ENCODE measurements at places on chromosomes 3 and 15.

DNA sequence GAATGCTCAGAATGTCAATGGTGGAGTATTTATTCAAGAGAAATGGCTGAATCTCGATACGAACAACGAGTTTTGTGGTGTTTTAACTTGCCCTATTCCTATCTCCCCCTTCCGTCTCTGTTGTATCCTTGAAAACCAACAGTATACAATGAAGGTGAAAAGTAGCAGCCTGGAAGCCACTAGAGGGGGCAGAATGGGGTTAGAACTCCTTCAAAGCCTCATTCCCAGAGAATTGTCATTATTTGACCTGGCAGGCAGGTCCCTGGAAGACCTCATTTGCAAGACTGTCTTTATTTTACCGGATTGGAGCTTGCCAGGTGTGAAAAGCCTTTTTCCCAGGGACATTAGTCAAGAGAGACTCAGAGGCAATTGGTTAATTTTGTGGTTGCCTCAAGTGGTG lies 139.4 kb downstream of the LRRC28 start:
- DNase-seq = no peak

GRCh38 chr3:72444656-72445223 lies 403.5 kb downstream of the SHQ1 start:
- DNase-seq = no peak

GRCh38 chr15:58383876-58384275 lies 47.9 kb upstream of the LIPC start:
- no peak for DNase-seq

DNA sequence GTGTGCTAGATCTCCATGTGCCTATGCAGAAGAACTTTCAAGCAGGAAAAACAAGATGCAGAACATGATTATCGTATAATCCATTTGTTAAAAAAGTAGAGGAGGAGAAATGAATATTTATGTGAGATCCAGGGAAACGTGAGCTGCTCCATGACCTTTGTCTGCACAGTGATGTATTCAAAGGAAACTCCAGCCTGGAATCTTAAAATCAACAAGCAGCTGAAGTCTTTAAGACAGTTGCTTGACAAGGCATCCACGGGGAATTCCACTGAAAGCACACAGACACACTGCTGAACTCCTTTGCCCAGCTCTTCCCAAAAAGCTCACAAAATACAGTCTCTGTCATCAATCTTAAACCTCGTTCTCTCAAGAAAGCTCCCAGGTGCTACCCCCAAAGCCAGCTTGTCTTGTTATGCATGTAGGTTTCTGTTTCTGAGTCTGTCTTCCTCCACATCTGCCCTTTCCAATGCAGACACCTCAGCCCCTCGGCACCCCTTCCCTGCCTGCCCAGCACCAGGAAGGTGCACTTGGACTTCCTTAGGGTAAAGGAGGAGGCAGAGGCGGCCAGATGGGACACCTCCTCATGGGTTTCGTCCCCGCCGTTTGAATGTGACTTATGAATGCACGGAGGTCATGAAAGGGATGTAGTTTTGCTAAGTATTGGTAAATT lies 28.7 kb downstream of the LRRK1 start:
- DNase-seq = no peak

- no peak for DNase-seq
Measured at GRCh38 chr3:167397826-167398225, 17.7 kb upstream of the ZBBX start.

GRCh38 chr3:59867185-59868002 lies 817.6 kb upstream of the CFAP20DC start:
- DNase-seq = no peak

GRCh38 chr3:100760377-100760776 lies 51.1 kb downstream of the TFG start:
- no peak for DNase-seq

GRCh38 chr3:178517665-178518334 lies 18.4 kb upstream of the KCNMB2 start:
- no peak for DNase-seq

DNA sequence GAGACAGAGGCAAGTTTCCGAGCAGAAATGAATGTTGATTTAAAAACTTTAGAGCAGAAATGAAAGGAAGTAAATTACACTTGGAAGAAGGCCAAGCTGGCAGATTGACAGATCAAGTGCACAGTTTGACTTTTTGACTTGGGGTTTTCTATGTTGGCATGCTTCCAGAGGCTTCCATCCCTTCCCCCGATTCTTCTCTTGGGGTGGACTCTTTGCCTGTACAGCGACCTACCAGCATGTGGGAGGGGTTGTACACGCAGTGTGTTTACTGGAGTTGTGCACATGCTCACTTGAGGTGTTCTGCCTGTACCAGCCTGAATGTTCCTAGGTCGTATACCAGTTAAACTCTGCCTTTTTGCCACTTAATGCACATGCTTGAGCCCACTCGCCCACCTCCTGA lies 701.5 kb upstream of the GBE1 start:
- no peak for DNase-seq

DNA sequence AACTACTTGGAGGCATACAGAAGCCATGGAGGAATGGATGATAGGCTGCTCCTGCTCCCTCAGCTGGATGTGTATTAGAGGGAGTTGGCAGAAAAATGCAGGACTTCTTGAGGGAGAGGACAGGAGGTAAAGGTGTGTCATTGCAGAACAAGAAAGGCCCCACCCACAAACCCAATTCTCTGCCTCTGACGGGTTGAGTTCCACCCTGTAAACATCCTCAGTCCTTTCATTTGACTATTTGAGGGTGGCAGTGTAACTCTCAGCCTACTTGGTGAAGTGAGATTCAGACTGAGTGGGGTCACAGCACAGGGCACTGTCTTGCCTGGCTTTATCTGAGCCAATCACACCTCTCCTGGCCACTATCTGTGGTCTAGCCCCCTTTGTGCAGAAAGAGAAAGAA lies at the start of gene TPRG1:
TPRG1 (plus strand) TSS at position 265 of the 400 bp plus-strand sequence. CDS start 35,414 bp downstream, outside the sequence.
- DNase-seq = no peak

GRCh38 chr3:23811185-23811527 lies 5.4 kb downstream of the UBE2E1 start:
- no peak for DNase-seq

DNA sequence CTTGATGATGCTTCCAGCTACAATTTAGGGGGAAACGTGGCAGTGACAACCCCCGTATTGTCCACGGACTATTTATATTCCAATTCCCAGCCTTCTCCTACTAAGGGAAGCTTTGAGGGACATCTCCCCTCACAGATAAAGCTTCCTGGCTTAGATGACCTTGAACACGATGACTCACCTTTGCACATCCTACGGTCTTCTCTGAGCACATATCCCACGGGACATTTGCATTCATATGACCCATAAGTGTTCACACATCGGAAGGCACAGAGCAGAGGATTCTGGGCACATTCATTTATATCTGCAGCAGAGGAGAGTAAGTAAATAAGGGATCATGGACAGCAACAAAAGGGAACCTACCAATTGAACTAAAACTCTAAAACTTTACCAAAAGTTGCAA lies 101.5 kb downstream of the DUT start:
- no peak for DNase-seq

- no peak for DNase-seq
Measured at GRCh38 chr15:88940110-88940675, 27.0 kb upstream of the MFGE8 start.

GRCh38 chr3:142053835-142054234 lies 95.5 kb downstream of the TFDP2 start:
- no peak for DNase-seq

- peak; percentile 29 for DNase-seq
Measured at GRCh38 chr3:29385046-29385830, 104.4 kb downstream of the RBMS3 start.

DNA sequence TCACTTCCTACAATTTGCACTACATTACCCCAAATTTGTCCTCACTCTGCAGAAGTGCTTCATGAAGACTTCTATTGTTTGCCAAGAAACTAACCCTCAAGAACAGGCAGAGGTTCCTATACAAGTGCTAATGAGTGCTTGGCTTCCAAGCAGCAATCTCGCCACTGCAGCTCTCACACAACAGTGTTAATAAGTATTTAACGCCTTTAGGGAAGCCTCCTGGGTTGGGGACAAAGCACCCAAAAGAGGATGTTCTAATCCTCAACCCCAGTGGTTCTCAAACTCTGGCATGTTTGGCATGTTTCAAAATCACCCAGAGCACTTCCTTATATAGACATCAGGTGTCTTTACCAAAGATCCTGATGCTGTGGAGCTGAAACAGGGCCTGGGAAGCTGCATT lies 64.6 kb downstream of the ZIC4 start:
- no peak for DNase-seq

- DNase-seq = no peak
Measured at GRCh38 chr15:67400890-67401289, 120.0 kb upstream of the C15orf61 start.

- no peak for DNase-seq
Measured at GRCh38 chr3:15161133-15161532, 44.9 kb upstream of the CAPN7 start.

DNA sequence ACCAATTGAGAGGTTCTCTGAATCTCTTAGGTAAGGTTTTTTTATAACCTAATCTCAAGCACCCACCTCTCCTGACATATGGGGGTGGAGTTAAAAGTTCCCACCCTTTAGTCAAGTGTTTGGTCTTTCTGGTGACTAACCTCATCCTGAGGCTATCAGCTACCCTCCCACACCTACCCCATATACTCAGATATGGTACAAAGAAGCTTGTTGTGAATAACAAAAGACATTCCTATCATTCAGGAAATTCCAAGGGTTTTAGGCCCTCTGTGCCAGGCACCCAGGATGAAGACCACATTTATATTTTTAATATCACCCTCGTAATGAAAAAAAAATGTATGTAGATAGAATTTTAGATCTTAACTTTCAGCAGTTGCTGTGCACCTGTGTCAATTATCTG lies 9.0 kb downstream of the CHMP2B start:
- DNase-seq = no peak

DNA sequence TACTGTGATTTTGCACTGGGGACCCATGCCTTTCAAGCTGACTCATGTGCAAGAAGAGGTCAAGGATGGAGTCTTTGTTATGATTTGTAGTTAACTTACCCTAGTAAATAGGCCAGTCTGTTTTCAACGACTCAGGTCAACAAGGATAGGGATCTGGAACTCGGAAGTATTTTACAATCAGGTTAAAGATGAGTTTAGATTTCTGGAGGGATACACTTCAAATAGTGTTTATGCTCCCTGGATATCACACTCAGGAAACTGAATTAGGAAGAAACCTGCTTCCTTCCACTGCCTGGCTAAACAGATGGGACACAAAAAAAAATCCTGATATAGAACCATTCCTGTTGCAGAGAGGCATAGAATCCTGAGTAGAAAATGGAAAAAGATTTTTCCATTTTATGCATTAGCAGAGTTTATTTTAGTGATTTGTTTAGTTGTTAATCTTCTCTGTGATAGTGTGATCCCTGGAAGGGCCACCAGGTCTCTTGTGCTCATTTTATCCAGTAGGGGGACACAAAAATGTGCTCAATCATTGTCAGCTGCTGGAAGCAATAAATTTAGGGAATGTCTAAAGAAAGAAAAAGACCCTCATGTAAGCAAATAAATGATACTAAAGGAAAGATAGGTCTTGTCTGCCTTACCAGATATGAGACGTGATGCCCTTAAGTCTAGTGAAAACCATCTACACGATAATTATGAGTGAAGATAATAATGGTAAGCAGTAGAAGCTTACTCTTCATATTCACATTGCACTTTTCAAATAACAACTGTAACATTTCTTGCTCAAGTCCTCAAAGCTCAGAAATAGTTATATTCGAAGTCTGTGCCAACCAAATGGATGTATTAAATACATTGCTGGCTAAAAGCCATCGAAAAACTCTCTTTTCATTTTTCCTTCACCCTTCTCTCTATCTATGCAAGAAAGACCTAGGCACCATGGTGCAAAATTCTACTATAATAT lies 452.1 kb upstream of the KCNMB2 start:
- no peak for DNase-seq

DNA sequence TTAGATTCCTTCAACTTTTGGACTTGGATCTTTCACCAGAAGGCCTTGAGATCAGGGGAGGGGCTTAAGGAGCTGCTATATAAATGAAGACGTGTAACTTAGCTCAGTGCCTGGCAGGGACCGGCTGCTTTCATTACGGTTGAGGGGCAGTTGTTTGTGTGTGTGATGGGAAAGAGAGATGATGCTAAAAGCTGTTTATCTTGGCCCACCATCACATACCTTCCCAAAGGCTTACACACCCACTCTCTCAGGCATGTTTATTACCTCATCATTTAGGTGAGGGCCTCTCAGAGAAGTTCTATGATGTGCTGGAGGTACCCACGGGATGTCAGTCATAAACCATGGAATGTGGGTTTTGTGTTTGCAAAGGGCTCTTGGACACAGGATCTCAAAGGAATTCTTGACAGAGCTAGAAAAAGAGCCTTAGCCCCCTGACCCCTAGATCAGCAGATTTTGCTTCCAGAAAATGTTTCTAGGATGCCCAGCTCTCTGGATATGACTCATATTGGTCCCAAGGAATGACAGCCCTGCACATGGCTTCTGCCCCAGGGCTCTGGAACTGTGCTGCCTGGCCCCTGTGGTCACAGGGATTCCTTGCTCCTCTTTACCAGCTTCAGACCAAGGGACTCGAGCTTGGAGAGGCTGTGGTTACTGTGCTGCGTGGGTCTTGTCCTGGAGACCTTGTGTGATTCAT lies 15.9 kb upstream of the SMAD3 start:
- no peak for DNase-seq

DNA sequence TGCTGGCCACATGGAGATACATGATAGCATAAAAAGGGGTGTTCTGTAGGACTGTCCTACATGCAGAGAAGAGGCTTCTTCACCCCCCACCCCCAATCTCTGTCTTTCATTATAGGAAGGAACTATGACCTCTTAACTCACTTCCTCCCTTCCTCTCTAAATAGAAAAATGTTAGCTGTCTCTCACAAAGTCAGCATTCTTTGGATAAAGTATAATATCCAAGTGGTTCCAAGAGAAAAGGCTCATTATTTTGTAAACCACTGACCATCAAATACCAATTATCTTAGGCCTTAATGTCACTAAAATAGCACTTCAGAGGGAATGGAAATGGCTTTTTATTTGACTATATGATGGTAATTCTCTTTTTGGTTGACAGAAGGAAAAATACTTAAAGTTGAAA lies 95.3 kb upstream of the SLC2A2 start:
- DNase-seq = no peak

DNA sequence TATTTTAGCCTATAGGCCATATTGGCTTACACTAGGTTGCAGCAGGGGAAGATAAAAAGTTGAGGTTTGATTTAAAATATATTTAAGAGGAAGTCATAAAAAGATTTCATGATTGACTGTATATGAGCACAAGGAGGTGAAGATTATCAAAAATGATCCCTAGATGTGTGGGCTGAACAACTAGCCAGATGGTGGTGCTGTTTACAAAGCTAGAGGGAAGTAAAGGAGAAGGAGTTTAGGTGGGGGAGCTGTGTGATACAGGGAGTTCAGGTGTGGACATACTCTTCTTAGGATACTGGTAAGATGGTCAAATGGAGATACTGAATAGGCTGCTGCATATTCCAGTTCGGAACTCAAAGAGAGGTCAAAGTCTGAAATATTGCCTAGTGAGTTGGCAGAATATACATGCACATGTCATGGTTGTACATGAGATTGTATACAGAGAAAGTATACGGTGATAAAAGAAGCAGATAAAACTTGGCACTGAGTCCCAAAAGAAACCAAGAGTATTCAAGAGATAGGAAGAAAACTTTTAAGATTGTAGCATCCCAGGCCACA lies 727.8 kb downstream of the NLGN1 start:
- DNase-seq = peak; percentile 18

All from AG09319 (cell line).